Left cardiac atrium (tissue), 4 donors: ENCODE measurements at places on chromosomes 1 and 21.

DNA sequence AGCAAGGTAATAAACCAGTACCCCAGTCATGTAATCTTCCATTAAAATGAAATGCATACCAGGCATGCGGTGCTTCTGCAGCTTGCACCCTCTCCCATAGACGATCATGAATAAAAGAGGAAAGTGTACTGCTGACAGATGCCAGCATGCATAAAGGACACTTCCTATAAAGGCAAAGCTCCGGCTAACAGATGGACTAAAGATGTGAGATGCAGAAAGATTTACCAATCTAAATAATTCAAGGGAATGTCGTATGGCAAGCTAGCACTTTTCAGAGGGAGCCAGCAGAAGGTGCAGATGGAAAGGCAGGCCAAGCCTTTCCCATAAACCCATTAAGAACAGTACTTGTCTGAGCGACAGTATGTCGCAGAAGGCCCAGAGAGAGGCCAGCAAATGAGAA, 542.0 kb downstream of the NUF2 start:
- no peak for DNase-seq

DNA sequence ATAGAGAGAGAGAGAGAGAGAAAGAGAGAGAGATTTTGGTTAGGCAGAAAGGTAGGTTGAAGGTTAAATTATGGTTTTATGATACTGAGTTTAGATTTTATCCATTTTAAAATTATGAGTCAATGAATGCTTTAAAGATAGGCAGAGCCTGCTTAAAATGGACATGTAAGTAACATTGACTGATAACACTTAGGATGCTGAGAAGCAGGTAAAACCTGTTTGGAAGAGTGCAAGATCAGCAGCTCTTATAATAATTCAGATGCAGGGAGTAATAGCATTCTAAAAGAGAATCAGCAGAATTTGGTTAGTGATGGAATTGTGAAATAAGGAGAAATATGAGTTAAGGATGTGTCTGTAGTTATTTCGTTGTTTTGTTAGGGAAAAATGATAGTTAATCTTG, 446.6 kb downstream of the PLA2G4A start:
- no peak for DNase-seq

DNA sequence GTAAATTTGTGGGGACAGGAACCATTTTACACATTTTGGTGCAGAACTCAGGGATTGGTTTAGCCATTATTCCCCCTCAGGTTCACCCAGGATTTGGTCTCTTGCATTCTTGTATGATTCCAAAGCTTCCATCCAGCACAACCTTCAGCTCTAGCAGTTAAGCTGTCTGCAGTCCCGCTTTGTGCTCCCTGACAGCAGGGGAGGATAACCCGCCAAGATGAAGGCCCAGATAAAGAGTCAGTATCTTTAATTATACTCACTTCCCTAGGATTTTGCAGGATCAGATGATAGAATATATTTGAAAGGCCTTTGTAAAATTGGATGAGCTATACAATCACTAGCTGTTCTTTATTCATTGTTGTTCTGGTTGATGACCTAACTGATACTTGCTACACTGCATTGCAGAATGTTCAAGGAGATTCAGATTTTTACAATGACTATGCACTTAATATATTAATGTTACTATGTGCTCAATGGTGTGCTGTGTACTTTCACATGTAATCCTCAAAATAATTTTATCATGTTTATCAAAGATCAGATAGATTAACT, 49.8 kb downstream of the SLC16A1 start:
- DNase-seq, result no peak

DNA sequence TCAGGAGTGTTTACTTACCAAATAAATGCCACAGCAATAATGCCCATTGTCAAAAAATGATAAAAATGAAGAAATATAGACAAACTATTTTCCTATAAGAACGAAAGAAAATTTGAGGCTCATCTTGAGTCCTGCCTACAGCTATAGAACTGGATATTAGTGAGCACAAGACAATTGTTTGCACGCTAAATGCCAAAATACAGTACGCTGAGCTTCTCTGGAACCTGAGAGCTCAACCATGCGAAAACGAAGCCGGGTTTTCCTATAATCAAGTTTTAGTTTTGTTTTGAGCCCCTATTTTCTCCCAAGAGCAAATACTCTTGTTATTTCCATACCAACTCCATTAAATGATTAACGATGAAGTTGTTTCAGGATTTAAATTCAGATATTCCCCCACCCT, 42.0 kb upstream of the CCSAP start:
- no peak for DNase-seq

DNA sequence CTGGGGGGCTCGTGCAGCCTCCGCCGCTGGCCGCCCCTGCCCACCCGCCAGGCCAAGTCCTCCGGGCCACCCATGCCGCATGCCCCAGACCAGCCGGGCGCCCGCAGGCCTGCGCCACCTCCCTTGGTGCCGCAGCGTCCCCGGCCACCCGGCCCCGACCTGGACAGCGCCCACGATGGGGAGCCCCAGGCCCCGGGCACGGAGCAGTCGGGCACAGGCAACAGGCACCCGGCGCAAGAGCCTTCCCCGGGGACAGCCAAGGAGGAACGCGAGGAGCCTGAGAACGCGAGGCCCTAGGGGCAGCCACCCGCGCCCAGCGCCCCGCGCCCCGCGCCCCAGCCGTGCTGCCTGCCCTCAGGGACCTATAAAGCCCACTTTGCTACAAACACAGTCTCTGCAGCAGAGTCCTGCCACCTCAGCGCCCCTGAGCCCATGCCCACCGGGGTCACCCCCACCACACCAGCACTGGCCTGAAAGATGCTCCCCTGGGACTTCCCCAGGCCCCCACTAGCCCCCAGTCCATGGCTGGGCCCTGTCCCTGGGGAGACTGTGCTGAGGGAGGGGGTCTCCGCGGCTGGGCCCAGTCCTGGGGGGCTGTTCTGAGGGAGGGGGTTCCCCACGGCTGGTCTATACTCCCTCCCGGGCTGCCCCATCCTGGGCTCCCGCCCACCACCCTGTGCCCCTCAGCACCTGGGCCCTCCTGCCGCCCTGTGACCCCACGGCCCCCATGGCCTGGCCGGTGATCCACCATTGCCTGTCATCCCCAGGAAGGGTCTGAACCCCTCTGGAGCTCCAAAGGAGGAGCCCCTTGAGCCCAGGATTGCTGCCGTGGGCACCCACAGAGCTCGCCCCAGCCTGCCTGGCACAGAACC, 8.6 kb downstream of the TNFRSF18 start:
- peak; percentile 19 for DNase-seq

DNA sequence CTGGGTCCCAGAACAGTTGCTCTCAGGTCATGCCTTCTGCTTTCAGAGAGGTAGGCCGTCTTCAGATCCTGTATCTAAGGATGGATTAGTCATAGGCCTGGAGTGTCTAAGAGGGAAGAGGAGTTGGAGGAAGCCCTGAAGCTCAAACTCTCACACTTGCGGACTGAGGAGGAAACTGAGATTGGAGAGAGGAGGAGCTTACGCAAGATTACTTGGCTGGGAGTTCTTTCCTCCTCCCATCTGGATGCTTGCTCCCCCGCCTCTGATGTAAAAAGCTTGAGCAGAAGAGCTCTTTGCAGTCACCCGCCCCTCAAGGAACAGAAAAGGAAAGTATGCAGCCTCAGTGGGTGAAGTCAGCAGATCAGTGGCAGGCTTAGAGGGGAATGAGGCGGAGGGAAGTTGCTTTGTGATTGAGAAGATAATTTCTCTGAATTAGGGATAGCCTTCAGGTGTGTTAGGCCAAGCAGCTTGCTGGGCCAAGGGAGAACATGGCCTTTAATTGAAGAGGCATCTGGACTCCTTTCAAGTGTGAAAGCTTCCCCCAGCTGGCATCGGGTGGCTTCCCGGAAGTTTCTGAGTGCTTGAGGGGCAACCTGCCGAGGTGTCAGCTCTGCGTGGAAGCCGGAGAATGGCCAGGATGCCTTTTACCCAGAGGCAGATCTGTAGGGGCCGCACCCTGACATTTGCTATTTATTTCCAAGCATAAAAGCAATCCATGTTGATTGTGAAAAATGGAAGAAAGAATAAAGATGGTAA, 6.6 kb downstream of the ADORA1 start:
- no peak for DNase-seq

DNA sequence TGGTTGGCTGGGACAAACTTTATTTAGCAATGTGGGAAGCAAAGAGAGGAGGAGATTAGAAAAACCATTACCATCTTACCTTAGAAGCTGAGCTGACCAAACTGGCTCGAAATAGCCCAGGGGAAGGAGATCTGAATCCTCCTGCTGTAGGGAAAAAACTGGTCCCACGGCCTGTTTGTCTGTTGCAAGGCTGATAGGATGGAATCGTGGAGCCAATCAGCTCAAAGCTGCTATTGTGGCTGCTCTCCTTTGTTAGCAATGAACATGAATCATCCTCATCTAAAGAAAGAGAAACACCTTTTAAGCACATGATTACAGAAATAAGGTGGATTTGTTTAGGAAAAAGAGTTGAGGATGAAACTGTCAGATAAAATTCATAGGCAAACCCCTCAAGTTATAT, 21.5 kb downstream of the CLSPN start:
- no peak for DNase-seq

DNA sequence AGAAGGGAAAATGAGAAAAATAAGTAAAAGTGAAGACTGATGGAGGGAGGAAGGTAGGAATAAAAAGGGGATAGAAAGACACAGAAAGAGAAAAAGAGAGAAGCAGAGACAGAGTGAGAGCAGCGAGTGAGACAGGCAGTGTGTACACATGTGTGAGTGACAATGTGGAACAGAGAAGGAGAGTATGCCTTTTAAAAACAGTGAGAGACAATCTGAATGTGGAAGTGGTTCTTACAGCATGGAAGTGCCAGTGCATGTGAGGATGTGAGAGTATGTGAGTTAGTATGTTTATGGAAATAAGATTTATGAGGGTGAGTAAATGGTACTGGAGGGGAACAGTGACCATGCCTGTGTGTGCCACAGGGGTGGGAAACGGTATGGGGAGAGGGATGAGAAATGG, 1.2 kb downstream of the NEGR1 start:
- no peak for DNase-seq

GRCh38 chr1:33280091-33280661, 23.9 kb downstream of the ZNF362 start:
- no peak for DNase-seq
